ENCODE measurements at places on chromosomes 12 and 14.

- no peak for DNase-seq
Measured at GRCh38 chr12:84627593-84627992, 285.0 kb downstream of the SLC6A15 start.

DNA sequence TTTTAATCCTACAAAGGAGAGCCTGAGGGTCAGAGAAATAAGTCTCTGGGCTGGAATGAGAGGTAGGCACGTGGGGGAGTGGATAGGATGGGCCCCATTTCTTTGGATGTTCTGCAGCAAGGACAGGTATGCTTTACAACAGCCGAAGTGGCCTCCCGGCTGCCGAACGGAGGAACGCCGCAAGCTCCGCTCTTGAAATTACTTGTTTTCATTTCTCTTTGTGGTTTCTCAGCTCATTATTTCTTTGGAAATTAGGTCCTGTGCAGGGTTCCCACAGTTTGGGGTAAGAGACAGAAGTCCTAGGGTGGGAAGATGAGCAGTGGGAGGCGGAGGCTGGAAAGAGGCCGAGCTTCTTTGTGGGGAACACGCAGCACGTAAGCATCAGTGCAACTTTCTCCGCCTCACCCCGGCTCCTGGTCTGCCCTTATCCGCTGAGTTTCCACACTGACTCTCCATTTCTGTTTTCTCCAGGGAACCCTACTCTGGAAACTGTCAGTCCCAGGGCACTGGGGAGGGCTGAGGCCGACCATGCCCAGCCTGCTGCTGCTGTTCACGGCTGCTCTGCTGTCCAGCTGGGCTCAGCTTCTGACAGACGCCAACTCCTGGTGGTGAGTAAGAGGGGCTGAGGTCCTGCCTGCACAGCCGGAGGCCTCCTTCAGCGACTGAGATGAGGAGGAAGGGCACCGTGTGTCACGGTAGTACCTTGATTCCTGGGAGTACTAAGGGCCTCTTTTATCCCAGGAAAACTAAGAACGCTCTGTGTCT, 2.0 kb downstream of the WNT5B start:
- no peak for DNase-seq

DNA sequence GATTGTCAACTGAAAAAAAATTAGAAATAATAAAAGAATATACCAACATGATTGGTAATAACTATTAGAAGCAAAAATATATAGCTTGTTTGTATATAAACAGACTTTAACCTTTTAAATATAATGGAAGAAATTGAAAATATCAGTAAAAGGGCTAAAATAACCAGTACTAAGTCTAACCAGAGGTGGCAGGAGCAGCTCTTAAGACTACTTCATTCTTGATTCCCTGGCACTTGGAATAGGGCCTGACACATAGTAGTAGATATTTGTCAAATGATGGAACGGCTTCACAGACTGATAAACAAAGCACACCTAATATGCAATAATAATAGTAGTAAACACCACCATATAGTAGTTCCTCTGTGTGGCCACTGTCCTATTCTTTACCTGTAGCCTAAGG, 9.4 kb downstream of the TMEM63C start:
- DNase-seq: no peak

GRCh38 chr12:80404629-80405028, 39.4 kb upstream of the PTPRQ start:
- no peak for DNase-seq

DNA sequence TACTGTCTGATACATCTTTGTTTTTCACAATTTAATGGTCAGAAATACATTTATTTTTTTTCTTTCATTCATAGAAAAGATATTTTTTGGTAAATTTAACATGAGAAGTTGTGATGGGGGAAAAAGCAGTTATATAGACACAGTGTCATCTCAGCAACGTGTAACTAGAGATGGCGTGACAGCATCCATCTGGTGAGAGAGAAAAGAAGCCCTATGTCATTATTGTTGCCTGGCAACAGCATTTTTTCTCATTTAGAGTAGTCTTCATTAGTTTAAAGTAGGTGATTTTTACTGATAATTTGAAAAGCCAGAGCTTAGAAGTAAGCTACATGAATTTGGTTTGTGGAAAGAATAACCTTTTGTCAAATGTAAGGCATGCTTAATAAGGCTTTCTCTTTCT, 128.6 kb downstream of the ACSS3 start:
- DNase-seq: no peak

DNA sequence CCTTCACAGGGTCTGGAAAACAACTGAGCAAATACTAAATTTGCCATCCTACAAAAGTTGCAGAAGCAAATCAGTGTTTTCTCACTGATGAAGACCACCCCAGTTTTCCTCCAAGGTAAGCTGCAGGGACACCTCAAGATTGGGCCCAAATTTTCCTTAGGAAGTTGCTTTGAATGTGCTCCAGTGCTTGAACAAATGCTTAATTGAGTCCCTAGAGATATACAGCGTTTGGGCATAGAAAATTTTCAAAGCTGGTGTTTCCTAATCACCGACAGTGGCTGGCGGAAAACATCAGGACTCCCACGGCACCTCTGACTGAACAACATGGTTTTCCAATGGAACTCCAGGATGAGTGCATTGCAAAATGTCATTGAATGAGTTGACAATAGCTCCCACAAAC, 92.5 kb upstream of the HMGA2 start:
- no peak for DNase-seq

DNA sequence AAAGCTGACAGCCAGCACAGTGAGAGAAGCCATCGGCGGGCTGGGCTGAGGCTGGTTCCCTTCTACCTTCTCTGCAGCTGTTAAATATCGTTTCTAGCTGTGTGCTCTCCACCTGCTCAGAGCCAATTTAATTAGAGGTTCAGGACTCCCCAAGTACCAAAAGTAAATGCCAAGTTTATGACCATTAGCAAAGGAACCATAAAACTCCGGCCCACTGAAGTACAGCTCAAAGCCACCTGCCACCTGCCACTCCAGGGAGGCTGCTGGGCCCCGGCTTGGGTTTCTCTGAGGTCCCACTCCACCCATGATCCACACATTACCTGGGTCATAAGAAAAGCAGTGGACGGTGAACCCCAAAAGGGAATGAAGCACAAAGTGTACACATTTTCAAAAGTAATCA, 272.8 kb downstream of the KSR2 start:
- no peak for DNase-seq

DNA sequence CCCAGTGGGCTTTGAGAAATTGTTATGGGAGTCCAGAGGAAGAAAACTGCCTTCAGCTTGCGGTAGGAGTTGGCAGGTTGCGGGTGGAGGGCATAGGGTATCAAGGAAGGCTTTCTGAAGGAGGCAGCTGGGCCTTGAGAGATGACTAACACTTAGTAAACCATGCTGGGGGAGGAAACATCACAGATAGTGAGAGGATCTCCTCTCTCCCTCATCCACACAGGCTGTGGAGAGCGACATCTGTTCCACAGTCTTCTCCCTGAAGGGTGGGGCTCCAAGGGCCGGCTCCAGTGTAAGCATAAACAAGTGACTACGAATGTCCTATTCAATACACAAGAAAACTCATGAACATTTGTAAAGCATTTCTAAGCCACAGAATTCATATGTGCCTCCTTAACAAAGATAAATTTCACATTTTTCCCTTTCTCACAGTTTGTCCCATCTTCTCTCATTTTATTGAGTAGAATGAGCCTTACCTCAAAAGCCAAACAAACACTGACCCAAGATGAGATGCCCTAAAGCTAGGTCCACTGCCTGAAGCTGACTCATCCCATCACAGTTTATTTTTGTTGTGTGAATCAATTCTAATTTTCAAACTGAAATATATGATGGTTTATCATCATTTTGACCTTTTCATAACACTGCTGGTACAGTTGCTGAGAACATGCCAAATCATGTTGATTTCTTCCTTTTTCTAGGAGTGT, 227.9 kb downstream of the SLC25A21 start:
- DNase-seq: no peak

GRCh38 chr14:60161196-60162107, 3.7 kb downstream of the DHRS7 start:
- no peak for DNase-seq

- no peak for DNase-seq
Measured at GRCh38 chr14:55502746-55503284, 62.4 kb upstream of the TBPL2 start.

DNA sequence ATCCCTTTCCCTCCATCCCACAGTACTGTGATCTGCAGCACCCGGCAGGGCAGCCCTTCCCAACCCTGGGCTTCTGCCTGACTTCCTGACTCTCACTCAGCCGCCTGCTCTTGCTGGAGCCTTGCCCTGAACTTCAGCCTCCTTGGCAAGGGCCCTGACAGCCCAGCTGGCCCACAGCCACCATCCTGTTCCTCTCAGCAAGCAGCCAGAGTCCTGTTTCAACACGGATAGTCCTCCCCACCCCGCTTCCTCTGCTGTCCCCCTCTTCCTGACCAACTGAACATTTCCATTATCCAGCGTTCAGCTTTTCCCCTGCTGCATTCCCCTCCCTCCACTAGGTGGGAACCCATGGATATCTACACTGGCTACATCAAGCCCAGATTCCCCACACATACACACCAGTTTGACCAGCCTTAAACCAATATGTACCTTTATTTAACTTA, 74.0 kb upstream of the MDM1 start:
- DNase-seq: no peak

Data from activated CD4-positive, alpha-beta T cell treated with anti-CD3 and anti-CD28 coated beads for 24 hours (primary cell).